ENCODE measurements at places on chromosomes 1 and 21.

DNA sequence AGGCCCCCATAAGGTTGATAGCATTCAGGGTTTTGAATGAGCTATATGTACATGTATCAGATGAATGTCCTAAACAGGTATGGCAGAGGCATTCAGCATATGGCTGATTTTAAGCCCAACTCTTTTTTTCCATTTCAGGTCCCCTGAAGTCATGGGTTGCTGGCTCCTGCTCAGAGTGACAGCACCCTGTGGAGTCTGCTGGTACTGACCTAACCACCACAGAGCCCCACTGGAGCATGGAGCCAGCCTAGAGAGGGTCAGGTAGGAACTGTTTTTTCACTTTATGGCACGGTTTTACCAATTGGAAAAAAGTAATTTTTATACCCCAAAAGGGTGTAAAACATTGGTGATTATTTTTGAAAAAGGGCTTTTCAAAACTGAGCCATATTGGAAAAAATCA is 82.5 kb upstream of the MPC2 start:
- DNase-seq: no peak

GRCh38 chr1:169853341-169853740 is 40.4 kb downstream of the SCYL3 start:
- no peak for DNase-seq

DNA sequence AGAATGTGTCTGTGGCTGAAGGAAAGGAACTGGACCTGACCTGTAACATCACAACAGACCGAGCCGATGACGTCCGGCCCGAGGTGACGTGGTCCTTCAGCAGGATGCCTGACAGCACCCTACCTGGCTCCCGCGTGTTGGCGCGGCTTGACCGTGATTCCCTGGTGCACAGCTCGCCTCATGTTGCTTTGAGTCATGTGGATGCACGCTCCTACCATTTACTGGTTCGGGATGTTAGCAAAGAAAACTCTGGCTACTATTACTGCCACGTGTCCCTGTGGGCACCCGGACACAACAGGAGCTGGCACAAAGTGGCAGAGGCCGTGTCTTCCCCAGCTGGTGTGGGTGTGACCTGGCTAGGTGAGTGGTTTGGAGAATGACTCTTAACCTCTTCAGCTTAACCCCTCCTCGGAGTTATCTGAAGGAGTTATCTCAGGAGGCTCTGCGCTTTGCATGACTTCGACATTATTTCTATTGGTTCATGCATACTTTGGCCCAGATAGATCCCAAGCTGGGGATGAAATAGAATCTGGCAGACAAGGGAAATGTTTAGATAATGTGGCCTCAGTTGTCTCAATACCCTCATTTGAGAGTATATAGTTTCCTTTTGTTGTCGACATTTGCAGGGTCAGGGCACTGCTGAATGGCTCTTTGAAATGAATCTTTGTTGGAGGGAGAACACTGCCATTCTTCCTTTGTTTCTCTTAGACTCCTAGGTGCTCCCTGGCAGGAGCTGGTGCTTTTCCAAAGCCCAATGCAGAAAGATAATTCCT is 39.7 kb downstream of the PTGFRN start:
- no peak for DNase-seq

- DNase-seq: no peak
These were observed 42.0 kb downstream of the CDC14A start for GRCh38 chr1:100394285-100394684.

DNA sequence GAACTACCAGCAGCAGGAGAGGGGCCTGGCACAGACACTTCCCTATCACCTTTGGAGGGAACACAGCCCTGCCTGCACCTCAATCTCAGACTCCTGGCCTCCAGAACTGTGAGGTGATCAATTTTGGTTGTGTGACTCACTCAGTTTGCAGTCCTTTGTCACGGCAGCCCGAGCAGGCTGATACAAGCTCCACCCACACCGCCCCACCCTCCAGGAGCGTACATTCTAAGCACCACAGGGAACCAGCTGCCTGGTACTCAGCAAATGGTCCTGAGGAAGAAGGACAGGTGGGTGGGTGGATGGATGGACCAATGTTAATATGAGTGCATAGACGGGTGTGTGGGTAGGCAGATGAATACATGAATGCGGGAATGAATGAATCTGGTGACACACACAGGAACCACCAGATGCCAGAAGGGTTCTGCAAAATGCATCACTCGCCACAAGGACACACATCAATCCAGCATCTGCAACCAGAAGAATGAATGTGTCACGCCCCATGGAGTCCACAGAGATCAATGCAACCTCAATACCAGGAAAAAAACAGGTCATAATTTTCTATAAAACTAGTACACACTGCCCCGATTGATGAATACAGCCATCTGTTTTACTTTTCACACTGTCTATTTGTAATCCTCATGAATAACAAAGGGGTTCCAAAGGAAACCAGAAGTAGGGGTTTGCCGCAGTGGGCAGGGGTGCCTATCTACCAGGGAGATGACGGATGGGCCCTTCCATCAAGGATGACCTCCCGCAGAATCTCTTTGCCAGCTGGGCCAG is 284.5 kb downstream of the NPHP4 start:
- no peak for DNase-seq

GRCh38 chr1:92663775-92664174 is 121.1 kb downstream of the EVI5 start:
- DNase-seq: no peak

All from GDM1 (cell line).